G401 (cell line): ENCODE measurements at places on chromosomes 2 and 18. TPM values are rescaled to one million over a fixed set of nuclear protein-coding genes. Genes with fewer than 3 reads are reported as not detected.

DNA sequence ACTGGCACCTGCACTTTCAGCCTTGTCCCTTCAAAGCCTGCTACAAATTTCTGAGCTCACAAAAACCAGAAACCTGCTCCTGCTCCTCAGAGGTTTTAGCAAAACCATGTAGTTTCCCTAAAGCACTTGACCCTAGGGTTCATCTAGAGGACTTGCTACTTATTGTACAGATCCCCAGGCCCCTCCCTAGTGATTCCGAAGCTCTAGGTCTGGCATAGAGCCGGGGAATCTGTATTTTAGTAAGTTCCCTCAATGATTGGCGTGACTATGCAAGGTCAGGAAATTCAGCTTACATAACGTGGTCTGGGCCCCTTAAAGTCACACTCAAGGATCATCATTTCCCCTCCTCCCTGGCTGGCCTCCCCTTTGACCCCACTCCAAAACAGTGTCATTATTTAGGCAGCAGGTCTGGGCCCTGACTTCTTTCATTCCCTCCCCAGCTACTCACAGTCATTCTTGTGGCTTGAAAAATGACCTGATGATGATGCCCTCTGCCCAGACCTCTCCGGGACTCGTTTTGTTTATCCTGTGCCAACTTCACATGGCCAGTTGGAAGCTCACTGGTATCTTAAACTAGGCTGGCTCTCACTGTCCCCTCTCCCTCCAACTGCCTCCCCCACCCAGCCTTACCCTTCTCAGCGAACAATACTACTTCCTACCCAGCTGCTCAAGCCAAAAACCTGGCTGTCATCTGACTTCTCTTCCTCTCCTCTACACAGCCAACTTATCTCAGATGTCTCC lies 36.0 kb downstream of the WDFY1 start:
- DNase-seq, result no peak

DNA sequence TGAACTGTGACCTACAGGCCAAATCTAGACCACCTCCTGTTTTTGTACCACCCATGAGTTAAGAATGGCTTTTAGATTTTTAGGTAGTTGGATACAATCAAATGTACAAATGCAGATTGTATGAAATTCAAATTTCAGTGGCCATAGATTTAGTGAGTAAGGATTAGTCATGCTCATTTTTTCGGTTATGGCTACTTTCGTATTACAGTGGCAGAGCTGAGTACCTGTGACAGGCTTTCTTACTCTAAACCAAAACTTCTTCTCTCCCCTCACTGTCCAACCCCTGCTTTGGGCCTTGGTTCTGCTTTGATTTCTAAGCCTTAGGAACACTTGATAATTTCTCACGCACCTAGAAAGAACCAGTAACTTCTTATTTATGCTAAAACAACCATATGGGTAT lies 82.1 kb downstream of the CDC42EP3 start:
- no peak for DNase-seq

DNA sequence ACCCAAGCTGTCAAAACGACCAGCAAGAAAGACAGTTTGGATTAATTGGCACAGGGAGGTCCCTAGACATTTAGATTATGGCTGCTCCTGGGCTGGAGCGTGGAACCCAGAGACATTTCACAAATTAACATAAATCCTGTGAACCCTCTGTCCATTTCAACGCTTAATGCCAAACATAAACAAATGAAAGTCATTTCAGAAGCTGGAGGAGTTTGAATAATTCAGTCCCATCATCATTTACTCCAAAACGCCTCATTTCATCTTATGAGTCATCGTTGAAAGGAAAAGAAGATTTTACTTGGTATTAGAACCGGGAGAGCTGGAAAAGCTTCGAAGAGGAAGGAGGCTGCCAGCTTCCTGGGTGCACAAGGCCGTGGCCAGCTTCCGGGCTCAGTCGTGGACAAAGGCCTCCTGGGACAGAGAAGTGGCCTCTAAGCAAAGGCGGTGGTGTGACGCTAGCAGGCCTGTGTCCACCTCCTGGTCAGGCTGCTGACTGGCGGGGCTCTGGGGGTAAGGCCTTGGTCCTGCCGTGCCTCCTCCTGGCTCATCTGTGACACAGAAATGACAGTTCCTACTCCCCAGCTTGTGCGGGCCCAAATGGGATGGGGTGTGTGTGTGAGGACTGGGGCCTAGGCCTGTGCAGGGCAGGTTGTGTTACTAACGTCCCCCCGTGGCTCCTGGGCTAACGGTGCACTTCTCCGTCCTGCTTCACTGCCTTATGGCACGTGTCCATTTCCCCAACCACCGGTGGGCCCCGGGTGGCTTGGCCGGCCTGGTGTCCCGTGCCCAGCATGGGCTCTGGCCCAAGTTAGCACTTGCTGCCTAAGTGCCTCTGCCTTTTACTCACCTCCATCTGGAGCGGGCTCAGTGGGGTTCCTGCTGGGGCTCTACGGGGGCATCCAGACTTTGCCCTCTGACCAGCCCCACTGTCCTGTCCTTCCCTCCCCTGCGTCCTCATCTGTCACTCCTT lies 71.6 kb downstream of the RRM2 start:
- DNase-seq, result no peak

- DNase-seq, result no peak
Observed at GRCh38 chr2:219406861-219407230, 11.3 kb upstream of the DES start.

DNA sequence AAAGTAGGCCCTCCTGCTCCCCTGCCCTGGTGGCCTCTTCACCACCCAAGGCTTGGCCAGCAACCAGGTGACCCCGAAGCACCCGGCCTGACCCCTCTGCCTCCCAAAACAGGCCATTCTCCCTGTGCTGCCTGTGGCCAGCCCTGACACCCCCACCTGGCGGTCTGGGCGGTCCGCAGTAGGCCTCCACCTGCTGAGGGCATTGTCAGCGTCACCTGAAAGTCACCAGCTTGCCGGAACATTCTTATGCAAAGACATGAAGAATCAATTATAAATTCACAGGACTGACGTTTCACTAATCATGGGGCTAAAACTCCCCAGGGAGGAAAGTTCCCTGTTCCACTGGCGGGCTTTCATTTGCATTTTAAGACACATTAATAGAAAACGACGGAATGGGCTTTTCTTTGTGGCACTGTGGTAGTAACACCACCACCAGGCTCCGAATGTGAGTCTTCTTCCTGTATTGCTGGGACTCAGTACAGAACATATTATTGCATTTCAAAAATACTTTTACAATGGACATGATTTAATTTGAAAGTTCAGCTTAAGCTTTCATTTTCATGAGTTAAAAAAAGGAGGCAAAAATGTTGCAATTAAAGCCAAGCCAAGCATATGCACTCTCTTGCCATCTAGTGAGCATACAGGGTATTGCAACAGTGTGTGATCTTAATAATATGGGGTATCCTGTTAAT lies 57.4 kb downstream of the ADI1 start:
- peak; percentile 80 for DNase-seq

DNA sequence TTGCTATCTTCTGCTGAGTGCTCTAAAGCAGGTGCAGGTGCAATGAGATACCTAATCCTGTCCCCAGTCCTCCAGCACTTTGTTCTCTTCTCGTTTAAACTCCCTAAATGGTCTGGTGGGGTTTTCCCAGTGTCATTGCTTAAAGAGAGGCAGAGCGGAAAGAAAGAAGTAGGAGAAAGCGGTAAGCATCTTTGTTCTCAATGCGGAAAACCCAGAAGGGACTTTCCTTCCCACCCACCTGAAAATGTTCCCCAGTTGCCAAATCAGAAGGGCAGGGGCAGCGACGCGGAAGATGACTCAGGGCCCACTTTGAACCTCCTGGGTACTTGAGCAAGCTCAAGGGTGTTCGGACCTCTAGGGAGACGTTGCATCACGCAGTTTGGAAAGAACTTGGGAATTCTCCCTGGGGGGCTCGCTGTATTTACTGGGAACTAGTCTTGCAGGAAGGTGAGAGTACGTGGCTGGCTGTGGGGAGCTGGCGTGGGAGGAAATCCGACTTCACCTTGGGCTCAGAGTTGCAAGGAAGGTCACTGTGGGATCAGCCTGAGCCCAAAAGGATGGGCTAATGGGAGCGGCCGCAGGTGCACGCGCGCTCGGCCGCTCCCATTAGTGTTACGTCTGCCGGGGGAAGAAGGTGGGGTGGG lies 589 bp upstream of the SGPP2 start:
- DNase-seq, result peak; percentile 63

DNA sequence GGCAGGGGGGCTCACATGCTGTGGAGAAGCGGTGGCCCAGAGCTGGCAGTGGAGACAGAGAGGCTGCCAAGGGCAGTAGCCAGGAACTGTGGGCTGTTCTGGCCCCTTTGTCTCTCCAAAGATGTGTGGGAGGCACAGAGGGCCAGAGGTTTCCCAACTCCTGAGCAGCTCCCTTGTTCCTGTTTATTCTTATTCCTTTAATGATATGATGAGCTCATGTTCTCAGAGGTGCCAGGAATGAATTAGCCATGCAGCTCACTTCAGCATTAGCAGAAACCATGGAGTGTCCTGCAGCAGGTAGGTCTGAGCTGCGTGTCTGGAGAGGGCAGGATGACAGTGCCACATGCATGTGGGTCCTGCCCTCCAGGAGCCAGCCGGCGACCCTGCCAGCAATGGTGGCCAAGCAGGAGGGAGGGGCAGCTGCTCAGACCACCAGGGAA lies 77.9 kb upstream of the FZD7 start:
- DNase-seq, result peak; percentile 79

- no peak for DNase-seq
Observed at GRCh38 chr2:223180463-223180862, 128.5 kb downstream of the KCNE4 start.

DNA sequence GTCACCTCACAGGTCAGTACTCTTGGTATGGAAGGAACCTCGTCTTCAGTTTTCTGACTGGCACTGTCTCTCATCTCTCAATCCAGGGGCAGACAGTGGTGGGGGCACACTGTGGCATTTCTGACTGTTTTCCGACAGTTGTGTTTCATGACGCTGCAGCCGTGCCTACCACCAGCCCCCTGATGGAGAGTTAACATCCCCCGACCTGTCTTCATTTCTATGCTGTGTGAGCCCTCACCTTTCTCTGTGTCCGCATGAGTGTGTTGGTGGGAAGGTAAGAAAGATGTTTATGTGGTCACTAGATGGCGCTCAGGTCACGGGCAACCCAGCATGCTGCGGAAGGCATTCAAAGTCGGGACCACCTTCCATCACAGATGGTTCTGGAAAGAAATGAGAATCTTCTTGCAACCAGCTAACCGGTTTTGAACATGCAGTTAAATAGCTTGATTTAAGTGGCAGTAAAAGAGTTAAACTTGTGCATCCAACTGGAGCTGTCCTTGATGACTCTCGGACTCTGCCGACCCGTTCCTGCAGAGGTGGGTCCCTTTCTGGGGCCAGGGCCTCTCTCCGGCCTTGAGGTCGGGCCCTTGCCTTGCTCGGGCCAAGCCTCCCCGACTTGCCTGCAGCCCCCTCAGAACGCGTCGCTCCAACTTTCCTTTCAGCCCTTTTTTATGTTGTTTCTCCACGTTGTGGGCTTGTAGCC lies 92.4 kb downstream of the DYSF start:
- DNase-seq, result peak; percentile 86

DNA sequence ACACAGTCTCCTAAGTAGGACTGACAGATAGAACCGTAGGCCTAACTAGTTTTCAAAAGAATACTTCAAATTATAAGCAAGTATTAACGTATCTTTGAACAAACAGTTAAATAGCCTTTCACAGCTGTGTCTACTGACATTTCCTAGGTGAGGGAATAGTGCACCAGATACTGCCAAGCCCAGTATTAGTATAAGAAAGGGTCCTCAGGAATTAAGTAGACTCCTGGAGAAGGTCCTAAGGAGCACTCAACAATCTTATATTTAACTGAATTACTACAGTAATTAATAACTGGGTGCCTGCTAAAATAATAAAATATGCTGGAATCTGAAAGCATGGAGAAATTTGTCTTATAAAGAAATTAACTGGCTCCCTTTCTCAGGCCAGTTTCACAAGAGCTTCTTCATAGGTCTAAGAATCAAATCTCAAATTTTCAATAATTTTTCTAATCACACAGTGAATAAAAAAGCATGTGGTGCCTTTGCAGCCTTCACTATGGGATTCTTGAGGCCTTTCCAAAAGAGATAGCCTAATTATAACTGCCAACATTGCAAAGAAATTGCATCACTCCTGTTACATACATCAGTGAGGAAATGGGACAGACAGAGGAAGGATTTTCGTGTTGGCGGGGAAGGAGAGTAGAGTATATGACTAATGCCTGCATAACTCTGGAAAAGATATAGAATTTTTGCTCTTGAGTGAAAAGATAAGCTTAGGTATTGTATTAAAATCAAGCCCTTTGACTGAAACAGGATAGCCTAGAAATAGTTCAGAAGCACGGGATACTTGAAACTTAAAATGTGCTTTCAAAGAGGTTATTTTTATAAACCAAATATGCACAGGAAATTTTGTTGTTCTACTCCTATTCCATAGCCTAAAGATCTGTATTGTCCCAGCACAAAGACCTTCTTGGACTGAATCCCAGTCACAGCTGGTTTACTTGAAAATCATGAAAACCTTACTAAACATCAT lies 228.6 kb upstream of the STK17B start:
- DNase-seq, result peak; percentile 33

- DNase-seq, result no peak
Observed at GRCh38 chr18:49226243-49227000, 234.0 kb downstream of the DYM start.

GRCh38 chr18:77658751-77659448 lies 409.3 kb downstream of the GALR1 start:
- DNase-seq, result no peak

DNA sequence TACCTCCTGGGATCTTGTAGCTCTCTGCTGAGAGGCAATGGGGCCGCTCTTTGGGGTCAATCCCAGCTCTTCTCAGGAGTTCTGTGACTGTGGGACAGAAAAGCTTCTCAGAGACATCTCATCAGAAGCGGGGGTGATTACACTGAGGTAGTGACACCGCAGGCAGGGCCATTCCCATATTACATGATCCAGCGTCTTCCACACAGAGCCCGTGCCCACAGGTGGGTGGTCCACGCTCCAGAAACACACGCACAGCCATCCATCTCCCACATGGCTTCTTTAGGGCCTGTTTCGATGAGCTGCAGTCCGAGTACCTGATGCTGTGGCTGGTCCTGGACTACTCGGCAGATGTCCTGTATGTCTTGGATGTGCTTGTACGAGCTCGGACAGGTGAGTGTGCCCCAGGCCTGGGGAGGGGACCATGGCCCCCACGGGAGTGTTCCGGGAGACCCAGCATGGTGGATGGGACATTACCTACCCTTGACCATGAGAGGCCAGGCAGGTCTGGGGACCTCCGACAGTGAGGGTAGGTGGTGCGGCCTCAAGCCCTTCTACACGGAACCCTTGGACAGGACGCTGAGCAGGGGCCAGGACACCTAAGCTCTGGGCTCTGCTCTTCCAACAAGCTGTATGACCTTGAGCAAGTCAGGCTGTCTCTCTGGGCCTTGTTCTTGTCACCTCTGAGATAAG lies 45.5 kb downstream of the CNGA3 start:
- no peak for DNase-seq

The GKN2 gene
- not detected in 2 replicates for total RNA-seq

The NRP2 gene
- total RNA-seq, result 5.3 and 7.9 TPM in 2 replicates

The CCBE1 gene
- not detected in 2 replicates for total RNA-seq

The SCYGR4 gene
- total RNA-seq, result not detected in 2 replicates

The LONRF2 gene
- total RNA-seq, result 0.06 TPM in 1 of 2 replicates, not detected in the other
